Inflammatory macrophage treated with lipopolysaccharide for 1 hour (primary cell): ENCODE measurements at places on chromosomes 2 and 18.

- no peak for DNase-seq
Observed at GRCh38 chr2:199798831-199799580, 52.0 kb downstream of the FTCDNL1 start.

DNA sequence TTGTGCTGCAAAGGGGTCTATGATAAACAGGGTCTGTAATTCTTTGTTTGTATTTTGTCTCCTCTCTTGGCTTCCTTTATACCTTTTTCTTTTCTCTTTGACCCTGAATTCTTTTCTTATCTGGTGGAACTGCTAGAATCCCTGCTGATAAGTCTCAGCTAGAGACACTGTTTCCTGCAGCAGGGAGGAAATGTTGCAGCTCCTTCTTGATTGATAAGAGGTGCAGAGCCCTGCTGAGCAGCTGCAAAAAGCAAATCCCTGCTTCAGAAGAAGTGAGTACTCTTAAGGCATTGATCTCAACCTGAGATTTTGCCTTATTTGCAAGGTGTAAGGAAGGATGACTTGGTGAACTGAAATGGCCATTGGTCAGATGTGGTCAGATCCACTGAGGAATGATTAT is 167.8 kb downstream of the NUP35 start:
- DNase-seq, result no peak

DNA sequence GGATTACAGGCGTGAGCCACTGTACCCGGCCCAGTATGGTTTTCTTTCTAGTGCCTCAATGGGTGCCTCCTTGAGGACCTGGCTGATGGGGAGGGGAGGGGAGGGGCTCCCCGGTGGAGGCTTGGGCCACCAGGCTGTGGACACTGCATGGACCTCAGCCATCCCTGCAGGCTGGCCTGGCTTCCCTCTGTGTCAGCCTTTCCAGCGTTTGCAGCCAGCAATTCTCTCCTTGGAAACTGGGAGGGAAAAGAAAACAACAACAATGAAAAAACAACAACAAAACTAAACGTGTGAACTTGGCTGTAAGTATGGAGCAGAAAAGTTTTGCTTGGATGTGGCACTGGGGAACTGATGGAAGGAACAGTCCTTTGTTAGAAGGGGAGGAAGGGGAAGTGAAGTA is 159.3 kb downstream of the GLI2 start:
- no peak for DNase-seq

GRCh38 chr2:218536804-218537494 is 31.2 kb downstream of the USP37 start:
- DNase-seq, result no peak

DNA sequence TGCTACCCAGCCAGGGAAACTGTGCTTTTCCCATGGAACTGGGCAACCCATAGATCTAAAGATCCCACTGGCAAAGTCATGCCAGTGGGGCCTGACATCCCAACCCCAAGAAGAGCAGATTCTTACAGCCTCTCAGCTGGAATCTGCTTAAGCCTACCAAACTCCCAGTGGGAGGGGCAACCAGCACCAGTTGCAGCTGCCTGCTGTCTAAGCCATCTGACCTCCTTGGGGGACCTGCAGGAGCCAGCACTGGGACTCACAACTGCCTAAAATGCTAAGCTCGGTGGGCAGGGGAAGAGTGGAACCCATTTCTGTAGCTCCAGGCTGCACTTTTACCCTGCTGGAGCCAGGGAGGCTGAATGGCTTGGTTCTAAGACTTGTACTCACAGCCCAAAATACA is 770.7 kb upstream of the SLC8A1 start:
- no peak for DNase-seq

DNA sequence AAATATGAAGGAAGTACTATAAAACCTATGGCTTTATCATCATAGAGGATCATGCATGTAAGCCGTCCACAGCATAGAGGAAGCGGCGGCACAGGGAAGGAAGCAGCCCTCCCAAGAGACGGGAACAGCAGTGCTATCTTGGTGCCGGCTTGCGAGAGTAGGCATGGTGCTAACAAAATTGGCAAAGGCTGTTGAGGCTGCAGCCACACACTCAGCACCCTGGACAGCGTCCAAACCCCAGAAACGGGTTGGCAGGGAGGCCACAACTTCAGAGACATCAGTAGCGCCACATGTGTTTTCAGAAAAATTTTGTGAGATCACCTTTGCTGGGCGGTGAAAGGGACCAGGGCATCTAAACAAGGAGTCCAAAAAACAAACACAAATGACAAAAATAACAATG is 37.7 kb downstream of the NETO1 start:
- no peak for DNase-seq

GRCh38 chr2:62944362-62944761 is 106.3 kb upstream of the OTX1 start:
- no peak for DNase-seq

DNA sequence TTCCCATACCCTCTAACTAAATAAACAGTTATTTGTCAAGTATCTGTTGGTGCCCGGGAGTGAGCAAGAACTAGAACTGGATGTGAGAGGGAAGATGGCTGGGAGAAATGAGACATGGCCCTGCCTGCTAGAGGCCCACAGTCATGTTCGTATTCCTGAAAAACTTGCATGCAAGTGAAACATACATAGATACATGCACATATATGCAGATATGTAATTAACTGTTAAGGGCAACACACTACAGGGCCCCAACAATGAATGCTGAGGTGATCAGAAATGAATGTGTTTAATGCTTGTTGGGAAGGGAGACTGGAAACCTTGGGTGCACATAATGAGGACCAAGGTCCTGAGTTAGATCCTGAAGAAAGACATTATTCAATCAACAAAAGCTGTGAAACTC is 49.8 kb downstream of the ADD2 start:
- no peak for DNase-seq

- DNase-seq, result peak; percentile 94
Observed at GRCh38 chr2:26769089-26769761, 5.1 kb downstream of the SLC35F6 start.

DNA sequence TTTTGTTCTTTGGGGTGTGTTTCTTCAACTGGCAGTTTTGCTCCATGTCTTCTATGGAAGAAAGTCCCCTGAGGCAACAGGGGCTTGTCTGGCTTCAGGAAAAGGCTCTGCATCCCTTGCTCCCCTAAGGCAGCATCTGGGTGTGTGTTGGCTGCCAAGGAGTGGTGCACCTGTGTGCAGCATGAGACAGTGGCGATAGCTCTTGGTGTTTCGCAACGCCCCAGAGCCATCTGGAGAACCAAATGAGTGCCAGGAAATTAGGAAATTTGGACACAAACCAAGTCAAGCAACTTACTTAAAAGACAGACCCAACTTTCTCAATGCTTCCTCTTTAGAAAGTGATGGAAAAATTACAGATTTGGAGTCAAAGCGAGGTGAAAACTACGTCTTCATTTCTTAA is 1044.4 kb upstream of the CNTNAP5 start:
- no peak for DNase-seq

DNA sequence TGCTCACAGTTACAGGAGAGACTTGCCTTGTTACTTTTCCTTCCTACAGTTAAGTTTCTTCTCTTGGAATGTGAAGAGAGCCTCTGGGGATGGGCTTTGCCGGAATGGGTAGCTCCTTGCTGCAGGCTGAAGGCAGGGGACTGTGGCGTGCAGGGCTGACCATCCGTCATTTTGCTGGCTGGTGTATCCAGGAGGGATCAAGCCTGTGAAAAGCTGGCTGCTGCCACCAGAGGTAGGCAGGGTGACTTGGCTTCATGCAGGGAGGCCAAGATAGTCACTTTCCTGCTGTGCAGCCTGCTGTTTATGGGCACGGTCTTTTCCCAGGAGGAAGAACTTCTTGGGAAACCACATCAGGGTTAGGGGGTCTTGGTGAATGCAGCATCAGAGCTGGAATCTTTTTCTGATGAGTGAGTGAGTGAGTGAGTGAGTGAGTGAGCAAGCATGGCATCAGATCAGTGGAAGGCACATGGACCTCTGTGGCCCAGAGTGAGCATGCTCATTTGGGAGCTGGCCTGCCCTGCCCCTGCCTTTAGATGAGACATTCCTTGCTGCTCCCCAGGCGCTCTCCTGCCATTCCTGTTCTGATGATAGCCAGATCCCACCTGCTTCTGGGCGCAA is 33.0 kb downstream of the FHOD3 start:
- no peak for DNase-seq

DNA sequence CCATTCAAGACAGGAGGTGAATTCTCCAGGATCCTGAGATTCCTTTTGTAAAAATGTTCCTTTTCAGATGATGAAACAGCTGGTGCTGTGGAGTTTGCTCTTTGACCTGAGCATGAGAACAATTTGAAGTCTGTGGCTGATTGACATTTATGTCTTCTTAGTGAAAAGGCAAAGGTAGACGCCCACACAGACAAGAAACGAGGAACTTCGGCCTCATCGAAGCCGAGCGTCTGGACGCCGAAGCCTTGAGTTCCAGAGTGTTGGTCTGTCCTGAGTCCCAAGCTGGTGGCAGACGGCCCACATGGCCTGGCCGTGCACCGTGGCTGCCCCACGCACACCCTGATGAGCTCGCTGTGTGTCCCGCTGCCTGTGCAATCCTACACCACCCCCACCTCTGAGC is 20.7 kb upstream of the SNTG2 start:
- DNase-seq, result no peak
